Stimulated activated CD8-positive, alpha-beta memory T cell treated with anti-CD3 and anti-CD28 coated beads, Interleukin-4, amount 100 ng/mL, for 1 hour (primary cell): ENCODE measurements at places on chromosomes 11 and 22.

- no peak for DNase-seq
Observed at GRCh38 chr11:112723676-112724495, 237.3 kb upstream of the NCAM1 start.

GRCh38 chr11:8813658-8814057 lies 97.3 kb upstream of the AKIP1 start:
- DNase-seq: peak; percentile 11

GRCh38 chr11:45895553-45896259 lies 10.3 kb downstream of the MAPK8IP1 start:
- DNase-seq: no peak

- DNase-seq: no peak
Observed at GRCh38 chr22:43008921-43009320, 6.0 kb downstream of the PACSIN2 start.

DNA sequence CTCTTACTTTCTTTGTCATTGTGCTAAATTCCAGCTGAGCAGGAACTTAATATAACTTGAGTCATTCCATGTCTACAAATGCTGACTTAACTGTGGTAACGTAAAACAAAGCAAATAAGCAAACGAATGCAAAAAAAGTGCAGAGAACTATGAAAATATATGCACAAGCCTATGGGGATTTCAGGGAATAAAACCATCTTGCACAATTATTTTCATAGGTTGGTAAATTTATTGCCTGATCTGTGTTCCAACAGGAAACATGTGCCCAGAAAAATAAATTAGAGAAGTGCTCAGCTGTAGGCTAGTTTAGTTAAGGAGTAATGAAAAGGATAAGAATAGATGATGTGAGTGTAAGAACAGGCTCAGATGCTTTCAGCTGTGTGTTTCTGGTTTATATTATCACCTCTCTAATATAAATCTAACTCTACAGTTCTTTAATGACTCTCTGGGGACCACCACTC lies 1169.3 kb downstream of the LRRC4C start:
- DNase-seq: no peak

- DNase-seq: no peak
Observed at GRCh38 chr22:33539902-33540751, 380.1 kb downstream of the LARGE1 start.

GRCh38 chr11:71304491-71304890 lies 52.1 kb upstream of the SHANK2 start:
- DNase-seq: no peak

- no peak for DNase-seq
Observed at GRCh38 chr11:92136797-92137196, 87.8 kb upstream of the FAT3 start.

DNA sequence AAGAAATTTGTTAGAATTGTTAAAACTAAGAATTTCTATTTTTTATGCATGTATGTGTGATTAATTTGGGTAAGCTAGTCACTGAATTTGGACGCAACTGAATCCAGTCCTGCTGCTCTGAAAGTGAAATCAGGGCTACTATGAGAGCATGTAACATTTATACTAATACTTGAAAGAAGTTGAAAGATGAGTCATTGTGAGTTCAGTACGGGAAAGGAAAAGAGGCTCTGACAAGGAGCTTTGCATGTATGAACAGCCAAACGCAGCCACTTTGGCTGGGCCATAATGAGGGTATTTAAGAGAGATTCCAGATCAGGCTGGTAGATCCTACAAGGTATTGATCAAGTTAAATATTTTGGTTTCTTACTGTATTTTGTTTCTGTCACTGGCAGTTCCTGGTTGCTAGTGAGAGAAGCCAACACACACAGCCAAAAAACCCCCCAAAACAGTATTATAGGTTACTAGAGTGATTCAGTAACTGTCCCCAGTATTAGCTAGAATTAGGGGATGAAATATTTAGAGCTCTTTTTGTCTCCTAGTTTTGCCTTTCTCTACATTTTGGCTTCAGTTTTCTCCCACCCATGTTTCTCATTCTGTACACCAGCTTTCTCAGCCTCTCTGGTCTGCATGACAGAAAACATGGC lies 14.1 kb downstream of the AASDHPPT start:
- no peak for DNase-seq

DNA sequence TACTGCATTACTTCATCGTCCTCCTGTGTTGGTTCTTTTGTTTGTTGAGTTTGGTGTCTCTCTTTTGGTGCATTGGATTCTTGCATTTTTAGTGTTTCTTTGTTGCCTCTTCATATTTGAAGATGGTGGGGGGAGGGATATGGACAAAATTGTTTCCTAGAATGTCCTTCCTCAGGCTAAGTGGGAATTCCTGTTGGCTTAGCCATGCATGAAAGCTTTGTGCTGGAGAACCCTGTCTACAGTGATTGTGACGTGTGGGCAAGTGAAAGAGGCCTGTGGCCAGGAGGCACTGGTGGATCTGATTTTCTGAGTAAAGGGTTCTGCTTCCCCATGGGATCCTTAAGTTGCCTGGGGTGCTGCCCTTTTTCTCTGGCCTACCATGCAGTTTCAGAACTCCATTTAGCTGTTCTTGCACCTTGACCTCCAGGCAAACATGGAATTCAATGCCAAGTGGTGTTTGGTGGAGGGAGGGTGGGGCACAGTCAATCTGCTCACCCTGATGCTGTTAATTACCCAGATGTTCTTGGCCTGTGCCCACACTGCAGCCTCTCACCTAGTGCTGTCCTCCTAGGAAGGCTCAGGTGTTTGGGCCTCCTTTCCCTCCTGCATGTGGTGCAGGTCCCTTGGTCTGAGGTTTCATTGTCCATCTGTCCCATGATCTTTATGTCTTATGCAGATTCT lies 46.3 kb upstream of the SLC22A12 start:
- DNase-seq: no peak

DNA sequence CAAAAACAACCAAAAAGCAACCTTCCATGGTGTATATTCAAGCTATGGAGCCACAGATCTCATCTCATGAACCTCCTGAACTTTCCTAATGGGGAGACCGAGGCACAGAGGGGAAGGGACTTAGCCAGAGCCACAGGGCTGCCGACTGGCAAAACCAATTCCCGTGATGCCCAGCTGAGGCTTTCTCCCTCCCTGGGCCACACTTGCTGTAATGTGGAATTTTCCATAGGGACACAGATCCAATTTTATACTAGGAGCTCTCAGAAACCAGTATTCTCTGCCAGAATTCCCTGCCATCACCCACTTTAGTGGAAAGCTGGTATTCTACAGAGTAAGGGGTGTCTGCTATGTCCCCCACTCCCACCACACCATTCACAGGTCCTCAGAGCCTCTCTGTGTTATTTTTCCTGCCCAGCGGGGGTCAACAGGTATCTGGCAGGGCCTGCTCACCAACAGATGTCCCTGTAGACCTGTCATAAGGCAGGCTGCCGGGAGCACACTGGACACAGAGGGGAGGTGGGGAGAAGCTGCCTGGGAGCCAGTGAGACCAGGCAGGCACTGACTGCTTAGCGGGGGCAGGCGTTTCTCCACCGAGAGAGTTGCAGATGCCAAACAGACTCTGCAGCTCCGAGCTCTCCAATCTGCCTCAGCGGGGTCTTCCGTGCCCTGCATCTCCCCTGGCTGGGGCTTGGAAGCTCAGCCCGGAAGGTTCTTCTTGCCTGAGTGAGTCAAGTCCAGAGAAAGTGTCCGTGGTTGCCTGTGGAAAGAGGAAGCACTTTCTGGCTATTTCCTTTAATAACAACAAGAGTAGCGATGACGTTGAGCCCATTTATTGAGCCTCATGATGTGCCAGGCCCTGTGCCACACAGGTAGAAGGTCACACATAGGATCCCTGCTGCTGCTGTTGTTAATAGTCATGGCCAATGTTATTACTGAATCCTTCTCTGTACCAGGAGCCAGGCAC lies 26.3 kb downstream of the RPS6KA4 start:
- no peak for DNase-seq

DNA sequence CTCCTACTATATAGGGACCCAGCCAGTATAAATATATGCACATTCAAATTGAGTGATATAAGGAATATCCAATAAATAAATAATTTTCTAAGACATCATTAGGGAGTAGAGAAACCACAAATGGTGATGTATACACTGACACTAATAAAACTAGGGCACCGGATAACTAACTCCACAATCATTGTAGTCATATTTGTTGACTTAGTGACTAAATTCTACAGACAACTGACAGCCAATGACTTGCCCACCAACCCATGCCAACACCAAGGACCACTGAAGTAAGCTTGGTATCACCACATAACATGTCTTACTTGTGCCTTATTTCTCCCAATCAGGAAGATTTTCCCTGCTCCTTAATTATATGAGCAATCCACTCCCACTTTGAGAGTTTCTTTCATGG lies 139.6 kb upstream of the TRPC6 start:
- DNase-seq: no peak

GRCh38 chr11:32224580-32224979 lies 133.7 kb downstream of the RCN1 start:
- DNase-seq: no peak

- no peak for DNase-seq
Observed at GRCh38 chr11:102971766-102972165, 16.2 kb upstream of the MMP13 start.
